Right lobe of liver (tissue), 6 donors: ENCODE measurements at places on chromosomes 4 and X. TPM values are rescaled to one million over a fixed set of nuclear protein-coding genes. Genes with fewer than 3 reads are reported as not detected.
A peak's percentile ranks its signal among the peaks of the same experiment; 100 is the strongest.

DNA sequence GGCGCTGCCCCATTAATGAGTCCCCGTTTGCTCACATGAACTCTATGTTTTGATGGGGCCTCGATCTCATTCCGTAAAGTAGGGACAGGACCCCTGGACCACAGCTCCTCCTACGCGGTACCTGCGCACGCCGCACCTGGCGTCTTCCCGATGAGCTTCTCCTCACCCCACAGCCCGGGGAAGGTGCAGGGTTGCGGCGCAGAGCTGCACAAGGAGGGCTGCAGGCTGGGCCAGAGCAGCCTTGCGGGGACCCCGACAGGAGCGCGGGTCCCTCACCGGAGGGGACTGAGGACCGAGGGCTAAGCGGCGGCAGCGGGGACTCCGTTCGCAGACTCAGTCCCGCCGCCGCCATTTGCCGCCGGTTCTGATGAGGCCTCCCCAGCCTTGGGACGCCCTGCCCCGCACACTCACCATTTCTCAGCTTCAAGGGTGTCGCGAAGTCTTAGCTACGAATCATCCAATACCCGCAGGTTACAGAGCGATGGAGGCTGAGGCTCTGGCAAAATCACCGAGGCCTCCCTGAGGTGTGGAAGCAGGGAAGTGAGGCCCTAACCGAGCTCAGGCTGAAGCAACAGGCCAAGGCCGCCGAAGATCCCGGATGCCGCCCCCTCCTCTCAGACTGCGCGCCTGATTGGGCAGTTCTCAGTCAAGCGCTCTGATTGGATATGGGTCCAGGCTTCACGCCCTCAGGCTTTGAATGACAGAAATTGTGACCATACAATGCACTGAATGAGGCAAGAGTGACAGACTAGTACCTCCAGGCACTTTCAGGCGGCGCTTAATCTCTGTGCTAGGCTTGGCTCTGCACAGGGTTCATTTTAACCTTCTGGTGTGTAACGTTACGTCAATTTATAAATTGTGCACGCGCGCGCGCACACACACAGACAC, 25.1 kb downstream of the ZNF721 start:
- H3K27ac ChIP-seq: peak overlapping the region; percentile 83
- no peaks in the 10 kb centered on the region for H3K36me3 ChIP-seq
- H3K4me1 ChIP-seq: no peaks in the 10 kb centered on the region
- peak; percentile 97 for DNase-seq
- no peaks in the 10 kb centered on the region for H3K27me3 ChIP-seq

DNA sequence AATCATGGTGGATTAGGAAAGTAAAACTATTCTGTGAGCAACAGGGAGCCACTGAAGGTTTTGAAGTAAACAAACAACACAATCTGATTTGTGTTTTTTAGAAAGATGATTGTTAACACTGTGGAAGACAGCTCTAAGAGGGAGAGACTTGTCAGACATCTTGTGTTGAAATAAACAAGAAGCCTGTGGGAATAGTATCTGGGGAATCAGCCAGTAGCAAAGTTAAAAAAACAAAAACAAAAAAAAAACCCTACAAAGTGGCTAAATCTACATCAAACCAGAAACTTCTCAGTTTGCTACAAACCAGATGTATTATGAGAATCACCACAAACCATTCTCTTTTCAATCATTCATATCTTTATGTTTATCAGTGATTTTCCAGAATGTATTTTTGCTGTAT, 125.7 kb upstream of the GPC4 start:
- no peaks in the 10 kb centered on the region for H3K27me3 ChIP-seq
- H3K4me3 ChIP-seq: no peak overlapping the region
- DNase-seq: no peak
- H3K27ac ChIP-seq: no peak overlapping the region
- H3K4me1 ChIP-seq: no peaks in the 10 kb centered on the region

- H3K27me3 ChIP-seq: peaks cover 6% of the 10 kb centered on the region
- no peaks in the 10 kb centered on the region for H3K36me3 ChIP-seq
- no peaks in the 10 kb centered on the region for H3K4me1 ChIP-seq
These were observed 21.8 kb downstream of the FHL1 start for GRCh38 chrX:136168929-136169735.

DNA sequence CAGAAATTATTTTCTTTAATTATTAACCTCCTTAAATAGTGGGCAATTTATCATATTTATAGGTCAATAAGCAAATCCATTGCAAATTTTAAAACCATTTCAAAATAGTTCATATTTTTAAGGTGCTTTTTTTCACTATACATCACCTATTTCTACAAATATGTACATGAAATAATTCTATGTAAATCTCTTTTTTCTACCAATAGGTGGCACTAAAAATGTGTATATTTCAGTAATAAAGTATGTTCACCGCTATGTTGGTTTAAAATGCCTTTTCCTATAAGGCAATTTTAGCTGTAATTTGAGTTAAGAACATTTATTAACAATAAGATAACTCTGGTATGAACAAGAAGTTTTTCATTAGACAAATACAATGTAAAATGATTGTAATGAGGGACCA, 672.2 kb downstream of the KCTD8 start:
- no peaks in the 10 kb centered on the region for H3K27me3 ChIP-seq
- no peak overlapping the region for H3K27ac ChIP-seq
- no peaks in the 10 kb centered on the region for H3K4me1 ChIP-seq

DNA sequence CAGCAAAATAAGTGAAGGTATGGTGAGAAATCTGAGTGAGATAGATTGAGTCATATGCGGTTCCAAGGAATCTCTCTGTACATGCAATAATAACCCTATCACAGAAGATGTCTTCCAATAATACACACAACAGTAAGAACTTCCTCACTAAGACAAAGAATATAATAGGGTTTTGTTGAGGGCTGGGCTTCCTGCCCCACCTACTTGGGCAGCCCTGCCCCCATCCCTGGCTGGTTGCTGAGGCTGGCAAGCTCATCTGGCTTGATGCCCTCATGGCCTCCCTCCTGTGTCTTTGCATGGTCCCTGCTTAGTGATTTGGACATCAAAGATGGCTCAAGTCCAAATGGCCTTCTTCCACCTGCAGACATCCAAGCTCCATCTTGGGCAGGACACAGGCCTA, 2.7 kb downstream of the GEMIN8 start:
- no peak overlapping the region for H3K27ac ChIP-seq
- no peaks in the 10 kb centered on the region for H3K36me3 ChIP-seq
- no peaks in the 10 kb centered on the region for H3K27me3 ChIP-seq
- H3K4me1 ChIP-seq: no peaks in the 10 kb centered on the region
- DNase-seq: no peak
- H3K4me3 ChIP-seq: no peak overlapping the region

DNA sequence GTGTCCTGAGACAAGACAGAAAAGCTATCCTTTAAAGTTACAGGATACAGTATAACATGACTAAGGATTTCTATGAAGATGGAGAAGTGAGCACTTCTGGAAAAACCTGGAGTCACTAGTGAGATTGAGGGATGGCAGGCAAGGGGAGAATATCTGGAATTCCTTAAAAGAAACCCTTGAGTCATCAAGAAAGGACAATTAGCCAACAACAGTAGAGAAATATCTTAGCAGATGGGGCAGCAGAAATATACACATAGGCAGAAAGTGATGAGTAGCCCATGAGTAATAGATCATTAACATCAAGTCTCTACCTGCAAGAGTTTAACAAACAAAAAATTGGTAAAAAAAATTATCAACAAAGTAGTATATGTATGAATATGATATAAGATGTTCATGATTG, 858.8 kb upstream of the FRG1 start:
- DNase-seq: no peak
- H3K27ac ChIP-seq: no peak overlapping the region
- H3K36me3 ChIP-seq: no peaks in the 10 kb centered on the region
- H3K4me1 ChIP-seq: no peaks in the 10 kb centered on the region
- H3K27me3 ChIP-seq: no peaks in the 10 kb centered on the region
- H3K4me3 ChIP-seq: no peak overlapping the region

GRCh38 chr4:2932951-2933565, 30.1 kb downstream of the NOP14 start:
- no peak overlapping the region for H3K27ac ChIP-seq
- no peak overlapping the region for H3K4me3 ChIP-seq
- no peak for DNase-seq
- H3K27me3 ChIP-seq: no peaks in the 10 kb centered on the region
- H3K36me3 ChIP-seq: peaks cover 15% of the 10 kb centered on the region

- H3K4me1 ChIP-seq: no peaks in the 10 kb centered on the region
- no peaks in the 10 kb centered on the region for H3K36me3 ChIP-seq
- no peaks in the 10 kb centered on the region for H3K27me3 ChIP-seq
- H3K27ac ChIP-seq: no peak overlapping the region
- DNase-seq: no peak
These were observed 197.8 kb downstream of the MID1IP1 start for GRCh38 chrX:38999099-38999498.

DNA sequence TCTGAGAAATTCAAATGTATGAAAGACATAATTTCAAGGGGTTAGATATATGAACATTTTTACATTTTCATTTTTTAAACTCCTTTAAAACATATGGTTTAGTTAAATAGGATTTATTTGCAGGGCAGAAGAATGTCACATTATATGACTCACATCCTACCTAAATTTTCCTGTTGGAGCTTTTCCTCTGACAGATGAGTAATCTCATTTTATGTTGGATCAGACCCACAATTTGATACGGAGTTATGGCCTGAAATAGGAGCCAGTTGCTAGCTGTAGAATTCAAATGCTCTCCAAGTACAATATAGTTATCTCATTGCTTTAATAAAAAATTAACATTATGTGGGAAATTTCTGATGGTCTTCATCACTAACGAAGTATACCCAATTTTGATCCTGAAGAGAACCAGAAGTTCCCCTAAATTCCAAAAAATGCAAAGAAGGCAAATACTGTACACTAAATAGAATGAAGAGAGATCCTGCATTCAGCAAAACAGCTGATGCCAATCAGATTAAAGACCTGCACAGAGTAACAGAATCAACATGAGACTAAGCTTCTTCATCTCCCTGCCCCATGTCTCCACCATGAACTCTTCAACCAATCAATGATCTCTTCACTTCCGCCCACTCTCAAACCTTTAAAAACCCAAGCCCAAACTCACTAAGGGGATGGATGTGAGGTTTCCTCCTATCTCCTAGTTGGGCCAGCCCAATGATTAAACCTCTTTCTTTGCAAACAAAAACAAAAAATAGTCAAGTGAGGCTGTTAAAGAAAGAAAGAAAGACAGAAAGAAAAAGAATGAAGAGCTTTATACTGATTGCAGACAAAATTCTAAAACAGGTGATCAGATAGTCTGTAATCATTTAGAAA, 10.9 kb upstream of the EXOSC9 start:
- DNase-seq: no peak
- H3K27me3 ChIP-seq: no peaks in the 10 kb centered on the region
- H3K4me3 ChIP-seq: no peak overlapping the region
- no peaks in the 10 kb centered on the region for H3K4me1 ChIP-seq

DNA sequence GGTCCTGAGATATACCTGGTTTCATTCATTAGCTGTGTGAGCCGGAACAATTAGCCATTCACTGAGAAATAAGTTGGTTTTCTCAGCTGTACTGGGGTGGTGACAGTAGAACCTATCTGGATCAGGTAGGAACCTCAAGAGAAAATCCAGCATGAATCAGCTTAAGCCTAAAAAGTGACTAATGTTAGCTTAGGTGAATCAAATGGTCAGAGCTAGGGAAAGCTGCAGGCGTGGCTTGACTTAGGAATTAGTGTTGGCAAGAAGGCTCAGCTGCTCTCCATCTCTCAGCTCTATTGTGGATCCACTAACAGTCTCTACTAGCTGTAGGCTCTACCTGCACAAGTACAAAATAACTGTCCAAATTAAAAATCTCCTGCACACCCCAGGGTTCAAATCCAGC, 1025.5 kb downstream of the RAB28 start:
- H3K36me3 ChIP-seq: no peaks in the 10 kb centered on the region
- no peak overlapping the region for H3K4me3 ChIP-seq
- H3K27me3 ChIP-seq: no peaks in the 10 kb centered on the region

DNA sequence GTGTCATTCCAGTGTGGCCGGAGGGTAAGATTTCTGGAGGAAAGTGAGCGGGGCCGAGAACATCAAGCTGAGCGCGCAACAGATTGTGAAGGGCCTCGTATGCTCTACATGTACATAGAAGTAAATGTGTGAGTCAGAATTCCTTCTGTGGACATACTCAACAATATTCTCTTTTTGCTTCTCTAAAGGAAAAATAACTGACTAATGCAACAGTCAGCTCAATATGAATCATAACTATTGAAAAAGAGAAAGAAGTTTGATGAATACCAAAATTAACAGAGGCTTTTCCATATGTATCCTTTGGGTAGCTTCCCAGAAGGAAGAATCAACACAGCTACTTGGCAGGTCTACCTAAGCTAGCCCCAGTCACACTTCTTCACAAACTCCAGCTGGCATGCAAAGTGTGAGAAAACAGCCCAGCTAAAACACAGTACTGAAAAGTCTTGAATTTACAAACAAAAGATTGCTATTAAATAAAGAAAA, 87.5 kb upstream of the ZFP42 start:
- no peaks in the 10 kb centered on the region for H3K4me1 ChIP-seq
- no peaks in the 10 kb centered on the region for H3K27me3 ChIP-seq
- DNase-seq: no peak
- no peak overlapping the region for H3K4me3 ChIP-seq
- no peak overlapping the region for H3K27ac ChIP-seq
- no peaks in the 10 kb centered on the region for H3K36me3 ChIP-seq

DNA sequence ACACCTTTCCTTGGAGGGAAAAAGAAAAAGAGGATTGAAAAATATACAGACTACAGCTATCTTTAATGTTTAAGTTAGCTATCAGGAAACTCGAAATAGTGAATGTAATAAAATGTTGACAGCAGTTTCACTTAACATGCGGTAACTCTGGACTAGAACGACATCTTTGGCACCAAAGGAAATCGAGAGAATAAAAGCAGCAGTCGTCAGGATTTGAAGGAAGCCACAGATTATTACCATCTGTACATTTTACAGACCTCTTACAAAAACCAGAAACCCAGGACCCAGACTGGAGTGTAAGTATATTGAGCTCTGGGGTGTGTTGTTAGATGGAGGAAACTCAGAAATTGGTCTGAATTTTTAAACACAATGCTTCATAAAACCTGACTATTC, 51.6 kb upstream of the STOX2 start:
- H3K27ac ChIP-seq: no peak overlapping the region
- DNase-seq: no peak
- H3K36me3 ChIP-seq: no peaks in the 10 kb centered on the region
- no peak overlapping the region for H3K4me3 ChIP-seq

DNA sequence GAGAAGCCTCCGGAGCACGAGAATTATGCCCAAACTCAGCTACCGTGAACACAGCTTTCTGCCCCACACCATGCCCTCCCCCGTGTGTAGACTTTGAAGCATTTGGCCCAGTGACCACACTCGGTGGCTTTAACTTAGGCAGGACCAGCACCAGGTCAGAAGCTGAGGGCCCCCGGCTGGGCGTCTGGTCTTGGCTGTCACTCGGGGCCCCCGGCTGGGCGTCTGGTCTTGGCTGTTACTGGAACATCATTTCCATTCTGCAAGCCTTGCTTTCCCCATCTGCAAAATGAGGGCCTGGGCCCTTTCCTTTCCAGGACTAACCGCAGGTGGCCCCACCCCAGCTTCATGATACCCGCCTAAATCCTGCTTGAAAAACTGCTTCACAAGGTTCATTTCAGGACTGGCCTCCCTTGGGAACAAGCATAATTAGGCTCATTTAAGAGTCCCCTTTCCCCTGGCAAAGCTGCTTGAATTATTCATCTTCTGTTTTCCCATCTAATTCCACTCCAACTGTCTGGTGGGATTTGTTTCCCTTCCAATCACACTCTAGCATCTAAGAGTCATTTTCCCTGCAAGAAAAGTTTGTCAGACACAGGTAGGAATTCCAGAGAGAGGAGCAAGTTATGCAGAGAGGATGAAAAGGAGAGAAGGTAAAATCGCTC, 82.5 kb downstream of the WFS1 start:
- no peaks in the 10 kb centered on the region for H3K27me3 ChIP-seq
- H3K4me1 ChIP-seq: no peaks in the 10 kb centered on the region
- no peak overlapping the region for H3K4me3 ChIP-seq

The ADH4 gene
- total RNA-seq: 957 TPM

The UCP1 gene
- not detected for total RNA-seq

The PITX2 gene
- total RNA-seq: not detected

The FMR1NB gene
- total RNA-seq: not detected

The PLXNB3 gene
- total RNA-seq: 1.2 TPM

The ITGB1BP2 gene
- 0.71 TPM for total RNA-seq
